ENCODE measurements at places on chromosomes 5 and 9.

DNA sequence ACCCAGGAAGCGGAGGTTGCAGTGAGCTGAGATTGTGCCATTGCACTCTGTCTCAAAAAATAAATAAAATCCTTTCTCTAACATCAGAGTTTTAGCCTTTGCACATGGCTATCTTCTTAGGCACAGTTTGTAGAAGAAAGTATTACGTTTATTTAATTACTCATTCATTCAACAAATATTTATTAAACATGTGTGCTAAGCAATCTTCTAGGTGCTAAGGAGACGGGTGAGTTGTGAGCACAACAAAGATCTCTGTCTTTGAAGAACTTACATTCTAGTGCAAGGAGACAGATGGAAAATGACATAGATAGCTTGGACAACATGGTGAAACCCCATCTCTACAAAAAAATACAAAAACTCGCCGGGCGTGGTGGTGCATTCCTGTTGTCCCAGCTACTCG is 122.3 kb upstream of the MYO10 start:
- DNase-seq = no peak

DNA sequence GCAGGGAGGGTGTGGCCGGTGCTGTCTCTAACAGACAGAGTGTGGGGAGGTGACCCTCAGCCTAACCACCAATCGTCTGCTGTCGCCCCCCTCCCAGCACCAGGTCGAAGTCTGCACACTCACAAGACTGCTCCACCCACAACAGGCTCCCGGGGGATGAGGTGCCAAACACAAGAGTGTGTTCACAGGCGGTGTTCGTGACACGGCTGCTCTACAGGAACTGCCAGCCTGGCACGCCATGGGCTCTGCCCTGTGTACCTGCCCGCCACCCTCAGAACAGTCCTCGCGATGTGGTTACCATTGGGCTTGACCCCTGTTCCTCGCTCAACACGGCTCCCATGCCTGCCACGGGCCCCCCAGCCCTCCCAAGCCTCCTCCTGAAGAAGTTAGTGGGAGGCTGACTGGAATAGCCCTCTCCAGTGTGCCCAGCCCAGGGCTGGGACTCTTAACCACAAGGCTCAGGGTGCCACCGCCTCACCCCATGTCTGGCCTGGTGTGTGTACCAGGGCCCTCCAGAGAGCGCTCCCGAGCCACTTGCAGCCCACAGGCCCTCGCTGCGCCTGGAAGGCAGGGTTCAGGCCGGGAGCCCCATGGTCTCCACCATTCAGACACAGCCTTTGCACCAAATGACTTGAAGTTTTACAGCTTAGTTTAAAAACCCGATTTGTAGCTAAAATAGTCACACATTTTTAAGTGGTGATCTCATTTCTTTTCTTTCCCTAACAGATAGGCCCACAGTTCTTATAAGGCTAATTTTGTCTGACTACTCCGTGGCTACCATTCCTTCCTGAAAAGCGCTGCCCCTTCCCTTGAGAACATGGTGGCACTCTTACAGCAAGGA is 102.5 kb downstream of the CAMSAP1 start:
- DNase-seq = no peak

DNA sequence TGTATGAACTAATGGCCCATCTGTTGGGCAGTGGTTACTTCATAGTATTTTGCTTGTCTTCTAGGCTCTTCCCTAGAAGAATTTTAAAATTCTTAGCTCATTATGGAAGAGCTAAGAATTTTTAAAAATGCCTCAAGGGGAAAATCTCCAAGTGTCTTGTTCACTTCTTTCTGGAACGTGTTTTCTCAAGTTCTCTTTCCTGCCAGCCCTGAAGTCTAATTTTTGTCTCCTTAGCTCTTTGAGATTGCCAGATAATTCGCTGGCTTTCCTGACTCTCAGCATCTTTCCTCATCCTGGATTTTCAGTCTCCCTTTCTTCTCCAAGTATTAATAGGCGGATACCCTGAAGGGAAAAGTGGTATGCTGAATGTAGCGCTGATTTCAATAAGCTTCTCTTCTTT is 395.4 kb downstream of the ARRDC3 start:
- DNase-seq = no peak

DNA sequence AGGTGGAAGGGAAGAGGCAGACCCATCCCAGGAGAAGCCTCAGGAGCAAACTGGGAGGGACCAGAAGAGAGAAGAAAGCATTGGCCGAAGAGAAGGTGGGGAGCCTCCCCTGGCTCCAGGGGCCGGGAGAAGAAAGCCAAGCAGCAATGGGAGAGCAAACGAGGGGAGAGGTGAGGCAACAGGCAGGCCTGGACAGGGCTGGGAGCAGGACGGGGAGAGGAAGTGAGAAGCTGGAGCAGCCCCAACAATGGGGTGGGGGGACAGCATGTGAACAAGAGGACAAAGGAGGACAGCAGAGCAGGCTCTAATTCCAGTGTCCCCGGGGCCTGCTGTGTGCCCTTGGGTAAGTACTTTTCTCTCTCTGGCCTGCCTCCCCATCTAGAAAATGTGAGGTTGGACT is 115.3 kb downstream of the PSD2 start:
- no peak for DNase-seq

GRCh38 chr9:87011551-87011950 is 64.2 kb upstream of the GAS1 start:
- DNase-seq = no peak

- DNase-seq = no peak
Measured at GRCh38 chr5:79183617-79184016, 52.3 kb upstream of the JMY start.
